ENCODE measurements at places on chromosomes 4 and X. TPM values are rescaled to one million over a fixed set of nuclear protein-coding genes. Genes with fewer than 3 reads are reported as not detected.

- DNase-seq = no peak
These were observed 47.3 kb upstream of the GATB start for GRCh38 chr4:151808120-151808529.

DNA sequence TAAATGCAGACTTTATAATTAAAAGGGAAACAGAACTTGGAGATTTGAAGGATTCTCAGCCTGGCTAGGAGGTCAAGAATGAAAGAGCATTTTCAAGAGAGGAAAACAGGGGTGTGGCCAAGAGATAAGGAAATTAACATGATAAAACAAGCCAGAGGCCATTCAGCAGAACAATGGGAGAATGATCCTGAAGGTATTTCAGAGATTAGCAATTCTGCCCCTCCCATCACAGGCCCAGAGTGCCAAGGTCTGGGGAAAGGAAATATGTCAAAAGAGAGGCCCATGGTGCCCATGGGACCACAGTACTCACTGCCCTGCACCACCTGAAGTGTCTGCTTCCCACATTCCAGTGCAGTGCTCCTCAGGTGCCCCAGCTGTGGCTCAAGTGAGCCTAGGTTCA lies 188.5 kb upstream of the STS start:
- DNase-seq = no peak

- DNase-seq = no peak
These were observed 54.6 kb upstream of the MMAA start for GRCh38 chr4:145564540-145564939.

DNA sequence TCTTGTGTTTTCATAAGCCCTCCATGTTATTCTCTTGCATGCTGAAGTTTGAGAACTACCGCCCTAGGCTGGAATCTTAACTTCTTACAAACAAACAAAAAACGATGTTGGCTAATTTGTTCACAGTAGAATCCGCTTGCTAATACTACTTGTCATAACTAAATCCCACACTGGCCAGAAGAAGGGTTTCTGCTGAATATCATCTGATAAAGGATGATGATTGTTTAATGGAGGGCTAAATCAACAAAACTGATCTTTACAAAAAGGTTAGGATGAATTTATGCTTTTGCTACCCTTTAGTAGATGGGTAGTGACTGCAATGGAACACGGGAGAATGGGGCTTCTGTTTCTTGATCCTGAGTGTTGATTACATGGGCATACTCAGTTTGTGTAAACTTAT lies 42.3 kb downstream of the SPATA4 start:
- DNase-seq = no peak

DNA sequence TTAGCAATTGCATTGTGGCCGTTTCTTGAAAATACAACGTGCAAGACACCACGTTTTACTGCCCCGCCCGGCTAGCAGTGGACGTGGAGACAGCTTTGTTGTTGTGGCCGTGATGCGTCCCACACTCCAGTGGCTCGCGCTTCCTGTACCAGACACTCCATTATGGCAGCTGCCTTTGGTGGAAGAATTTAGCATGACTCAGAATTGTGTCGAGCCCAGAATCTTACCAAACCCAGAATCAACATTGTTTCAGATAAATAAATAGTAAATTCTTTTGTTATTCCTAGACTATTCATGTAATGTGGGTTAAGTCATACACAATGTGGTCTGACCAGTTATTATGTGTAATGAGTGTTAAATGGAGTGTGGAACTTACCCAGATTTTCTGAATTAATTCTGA lies 25.3 kb upstream of the S100P start:
- DNase-seq = no peak

DNA sequence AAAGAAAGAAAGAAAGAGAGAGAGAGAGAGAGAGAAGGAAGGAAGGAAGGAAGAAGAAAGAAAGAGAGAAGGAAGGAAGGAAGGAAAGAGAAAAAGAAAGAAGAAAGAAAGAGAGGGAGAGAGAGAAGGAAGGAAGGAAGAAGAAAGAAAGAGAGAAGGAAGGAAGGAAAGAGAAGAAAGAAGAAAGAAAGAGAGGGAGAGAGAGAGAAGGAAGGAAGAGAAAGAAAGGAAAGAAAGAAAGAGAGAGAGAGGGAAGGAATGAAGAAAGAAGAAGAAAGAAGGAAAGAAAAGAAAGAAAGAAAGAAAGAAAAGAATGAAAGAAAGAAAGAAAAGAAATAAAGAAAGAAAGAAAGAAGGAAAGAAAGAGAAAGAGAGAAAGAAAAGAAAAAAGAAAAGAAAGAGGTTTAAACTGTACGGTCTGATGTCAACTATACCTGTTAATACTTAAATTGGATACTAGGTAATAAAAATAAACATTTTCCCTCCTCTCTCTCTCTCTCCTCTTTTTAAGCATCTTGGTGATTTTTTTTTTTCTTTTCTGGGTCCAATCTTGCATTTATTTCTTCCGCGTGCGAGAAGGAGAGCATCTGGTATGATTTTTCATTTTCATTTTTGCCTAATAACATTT lies 93.8 kb downstream of the CRLF2 start:
- no peak for DNase-seq

GRCh38 chr4:79083406-79084010 lies 144.3 kb upstream of the PAQR3 start:
- DNase-seq = peak; percentile 25

DNA sequence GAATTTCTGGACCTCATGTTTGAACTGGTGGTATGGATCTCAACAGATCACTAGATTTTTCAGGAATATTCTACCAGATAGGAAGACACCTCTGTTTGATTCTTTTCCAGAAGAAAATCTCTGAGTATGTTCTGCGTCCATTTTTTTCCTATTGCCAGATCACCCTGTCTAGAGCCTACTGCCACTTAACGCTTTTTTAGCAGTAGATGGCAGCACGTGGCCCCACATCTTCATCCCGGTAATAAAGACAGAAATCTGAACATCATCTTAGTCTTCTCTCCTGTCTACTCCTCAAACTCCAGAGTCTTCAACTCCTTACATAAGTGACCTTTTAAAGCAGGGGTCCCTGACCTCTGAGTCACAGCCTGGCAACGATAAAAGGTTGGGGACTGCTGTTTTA lies 184.7 kb downstream of the TMA16 start:
- peak; percentile 13 for DNase-seq

- no peak for DNase-seq
These were observed 256.3 kb upstream of the PPARGC1A start for GRCh38 chr4:24146127-24146526.

GRCh38 chrX:139924069-139924695 lies 8.7 kb downstream of the ATP11C start:
- no peak for DNase-seq

DNA sequence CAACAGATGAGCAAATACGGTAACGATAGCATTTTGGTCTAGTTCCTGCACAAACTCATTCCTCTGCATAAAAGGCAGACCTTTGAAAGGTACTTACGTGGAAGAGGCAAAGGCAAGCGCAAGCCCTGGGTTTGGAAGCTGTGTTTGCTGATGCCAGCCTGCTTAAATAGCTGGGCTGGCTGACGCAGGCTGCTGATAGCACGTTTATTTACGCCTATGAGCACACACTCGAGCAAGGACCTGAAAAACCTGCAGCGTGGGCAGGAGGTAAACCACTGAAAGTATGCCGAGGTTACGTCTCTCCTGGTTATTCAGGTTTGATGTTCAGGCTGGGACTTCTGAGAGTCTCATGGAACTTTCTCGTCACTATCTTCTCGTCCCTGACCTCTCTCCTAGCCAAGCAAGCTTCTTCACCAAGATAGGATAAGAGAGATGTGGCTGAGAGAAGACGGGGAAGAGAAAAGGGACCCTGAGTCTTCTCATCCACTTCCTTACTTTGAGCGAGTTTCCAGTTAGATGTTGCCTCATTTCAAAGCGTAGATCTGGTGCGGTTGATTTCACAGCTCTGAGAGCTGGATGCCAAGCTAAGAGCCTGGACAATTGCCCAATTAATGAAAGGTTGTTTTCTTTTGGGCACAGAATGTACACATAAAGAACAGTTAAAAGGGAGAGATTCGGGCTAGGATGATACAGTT lies at the start of gene HOPX:
HOPX (minus strand) TSS at position 139 of the 695 bp plus-strand sequence. CDS start 23,480 bp downstream, outside the sequence.
- DNase-seq = peak; percentile 15

- DNase-seq = no peak
These were observed 18.8 kb downstream of the SRPX2 start for GRCh38 chrX:100662796-100663195.

GRCh38 chrX:29431895-29432294 lies 783.5 kb upstream of the MAGEB2 start:
- DNase-seq = no peak

DNA sequence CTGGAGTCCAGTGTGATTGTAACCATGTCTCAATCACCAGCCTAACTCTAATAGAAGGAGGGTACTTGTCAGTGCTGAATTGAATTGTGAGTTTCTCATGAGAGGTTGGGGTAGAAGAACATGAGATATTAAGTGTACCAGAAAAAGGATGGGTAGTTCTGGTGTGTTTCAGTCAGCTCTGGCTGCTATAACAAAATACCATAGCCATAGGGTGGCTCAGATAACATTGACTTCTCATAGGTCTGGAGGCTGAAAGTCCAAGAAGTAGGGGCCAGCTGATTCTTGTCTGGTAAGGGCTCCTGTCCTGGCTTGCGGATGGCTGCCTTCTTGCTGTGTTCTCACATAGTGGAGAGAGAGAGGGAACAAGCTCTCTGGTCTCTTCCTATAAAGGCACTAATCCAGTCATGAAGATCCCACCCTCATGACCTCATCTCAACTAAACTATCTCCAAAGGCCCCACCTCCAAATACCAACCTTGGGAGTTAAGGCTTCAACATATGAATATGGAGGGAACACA lies 35.6 kb upstream of the STX18 start:
- no peak for DNase-seq

DNA sequence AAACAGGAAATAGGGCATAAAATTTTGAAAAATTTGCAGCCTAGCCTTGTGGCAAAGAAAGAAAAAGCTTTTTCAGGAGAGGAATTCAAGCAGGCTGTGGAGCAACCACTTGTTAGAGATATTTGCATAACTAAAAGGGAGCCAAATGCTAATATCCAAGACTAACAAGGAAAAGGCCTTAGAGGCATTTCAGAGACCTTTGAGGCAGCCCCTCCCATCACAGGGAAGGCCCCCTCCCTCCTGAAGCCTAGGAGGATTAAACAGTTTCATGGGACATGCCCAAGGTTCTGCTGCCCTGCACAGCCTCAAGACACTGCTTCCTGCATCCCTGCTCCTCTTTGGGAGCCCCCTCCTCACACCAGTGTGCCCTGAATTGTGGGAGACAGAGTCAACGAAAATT lies 275.4 kb upstream of the SFRP2 start:
- no peak for DNase-seq

GRCh38 chr4:137934911-137935310 lies 307.2 kb downstream of the SLC7A11 start:
- DNase-seq = no peak

DNA sequence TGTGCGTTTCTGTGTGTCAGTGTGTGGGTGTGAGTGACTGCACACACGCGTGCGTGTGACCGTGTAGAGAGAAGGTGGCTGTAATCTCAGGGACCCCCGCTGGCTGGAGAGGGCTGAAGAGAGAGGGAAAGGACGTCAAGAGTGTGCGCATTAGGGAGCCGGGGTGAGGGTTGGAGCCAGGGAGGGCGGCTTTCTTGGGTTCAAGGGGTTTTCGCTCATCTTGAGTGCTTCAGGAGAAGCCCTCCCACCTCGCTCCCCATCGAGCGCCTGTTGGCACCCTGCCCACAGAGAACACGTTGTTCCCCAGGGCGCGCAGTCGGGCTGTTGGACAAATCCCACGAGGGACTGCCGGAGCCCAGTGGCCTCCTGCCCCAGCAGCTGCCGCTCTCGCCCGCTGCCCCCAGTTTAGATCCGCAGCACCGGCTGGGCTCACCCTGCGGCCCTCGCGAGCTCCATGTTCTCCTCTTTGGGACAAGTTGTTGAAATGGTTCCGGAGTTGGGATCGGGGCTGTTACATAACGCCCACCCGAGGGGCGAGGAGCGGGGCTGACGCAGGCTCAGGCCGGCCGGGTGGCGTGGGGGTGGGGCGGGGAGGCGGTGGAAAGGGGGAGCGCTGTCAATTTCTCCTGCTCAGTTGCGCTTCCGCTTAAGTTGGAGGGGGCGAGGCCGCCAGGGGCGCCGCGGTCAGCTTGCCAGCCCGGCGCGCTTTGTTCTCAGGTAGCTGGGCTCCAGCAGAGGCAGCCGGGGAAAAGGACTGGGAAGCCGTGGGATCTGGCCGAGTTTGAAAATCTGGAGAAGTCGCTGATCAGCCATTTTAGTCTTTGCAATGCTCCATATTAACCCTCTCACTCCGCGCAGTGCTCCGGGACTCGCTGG lies 1.6 kb downstream of the GRIA2 start:
- peak; percentile 73 for DNase-seq

DNA sequence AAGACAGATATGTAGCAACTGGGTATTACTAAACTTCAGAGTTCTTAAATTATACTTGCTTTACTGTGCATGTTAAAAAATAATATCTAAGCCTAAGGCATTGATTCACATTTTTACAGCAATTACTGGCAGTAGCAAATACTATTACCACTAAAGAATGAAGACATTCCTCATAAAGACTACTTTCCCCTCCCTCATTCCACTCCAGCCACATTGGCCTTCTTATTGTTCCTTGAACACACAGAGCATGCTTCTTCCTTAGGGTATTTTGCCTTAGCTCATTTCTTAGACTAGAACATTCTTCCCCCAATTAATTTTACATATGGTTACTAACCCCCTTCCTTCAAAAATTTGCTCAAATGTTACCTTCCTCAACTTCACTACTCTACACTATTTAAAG lies 717.0 kb downstream of the CCSER1 start:
- DNase-seq = no peak

- no peak for DNase-seq
These were observed 15.2 kb upstream of the PHOX2B start for GRCh38 chr4:41763729-41764128.

GRCh38 chrX:9555354-9555753 lies 90.5 kb downstream of the TBL1X start:
- no peak for DNase-seq

DNA sequence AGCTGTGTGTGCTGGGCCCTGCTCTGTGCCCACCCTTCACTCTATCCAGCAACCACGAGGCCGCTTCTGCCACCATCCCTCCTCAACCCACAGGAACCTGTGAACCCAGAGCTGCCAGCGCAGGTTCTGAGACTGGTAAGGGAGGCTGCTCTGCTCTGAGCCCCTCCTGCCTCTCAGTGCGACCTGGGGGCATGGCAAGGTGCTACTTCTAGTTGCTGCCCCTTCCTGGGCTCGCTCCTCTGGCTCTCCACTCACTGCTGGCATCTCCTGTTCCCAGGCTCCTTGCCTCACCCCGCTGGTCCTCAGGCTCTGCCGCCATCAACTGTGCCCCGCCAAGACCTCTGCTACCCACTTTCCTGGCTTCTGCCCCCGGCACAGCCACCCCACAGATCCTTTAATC lies 39.3 kb downstream of the RNF212 start:
- no peak for DNase-seq

- DNase-seq = peak; percentile 66
These were observed 675 bp downstream of the PRIMPOL start for GRCh38 chr4:184649971-184650855.

The CDKL5 gene
- not detected for total RNA-seq

The PNMA6A gene
- 15.1 TPM for total RNA-seq

The SLC6A14 gene
- not detected for total RNA-seq

The CENPE gene
- 22.1 TPM for total RNA-seq

The ING2 gene
- 43.6 TPM for total RNA-seq

The GSX2 gene
- total RNA-seq = 6.8 TPM

The LAGE3 gene
- total RNA-seq = 79.9 TPM

The NLRP2B gene
- not detected for total RNA-seq

The HTN3 gene
- not detected for total RNA-seq

The HPSE gene
- total RNA-seq = 1.3 TPM

Data from G401 (cell line).